ENCODE measurements at places on chromosomes 3 and 15.

DNA sequence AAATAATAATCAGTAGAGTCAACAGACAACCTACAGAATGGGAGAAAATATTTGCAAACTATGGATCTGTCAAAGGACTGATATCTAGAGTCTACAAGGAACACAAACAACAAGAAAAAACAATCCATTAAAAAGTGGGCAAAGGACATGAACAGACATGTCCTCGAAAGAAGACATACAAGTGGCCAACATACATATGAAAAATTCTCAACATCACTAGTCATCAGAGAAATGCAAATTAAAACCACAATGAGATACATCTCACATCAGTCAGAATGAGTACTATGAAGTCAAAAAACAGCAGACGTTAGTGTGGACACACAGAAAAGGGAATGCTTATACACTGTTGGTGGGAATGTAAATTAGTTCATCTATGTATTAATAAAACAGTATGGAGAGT is 33.7 kb downstream of the SLC2A2 start:
- no peak for DNase-seq

GRCh38 chr3:105518806-105519418 is 152.2 kb downstream of the ALCAM start:
- DNase-seq, result peak; percentile 72

DNA sequence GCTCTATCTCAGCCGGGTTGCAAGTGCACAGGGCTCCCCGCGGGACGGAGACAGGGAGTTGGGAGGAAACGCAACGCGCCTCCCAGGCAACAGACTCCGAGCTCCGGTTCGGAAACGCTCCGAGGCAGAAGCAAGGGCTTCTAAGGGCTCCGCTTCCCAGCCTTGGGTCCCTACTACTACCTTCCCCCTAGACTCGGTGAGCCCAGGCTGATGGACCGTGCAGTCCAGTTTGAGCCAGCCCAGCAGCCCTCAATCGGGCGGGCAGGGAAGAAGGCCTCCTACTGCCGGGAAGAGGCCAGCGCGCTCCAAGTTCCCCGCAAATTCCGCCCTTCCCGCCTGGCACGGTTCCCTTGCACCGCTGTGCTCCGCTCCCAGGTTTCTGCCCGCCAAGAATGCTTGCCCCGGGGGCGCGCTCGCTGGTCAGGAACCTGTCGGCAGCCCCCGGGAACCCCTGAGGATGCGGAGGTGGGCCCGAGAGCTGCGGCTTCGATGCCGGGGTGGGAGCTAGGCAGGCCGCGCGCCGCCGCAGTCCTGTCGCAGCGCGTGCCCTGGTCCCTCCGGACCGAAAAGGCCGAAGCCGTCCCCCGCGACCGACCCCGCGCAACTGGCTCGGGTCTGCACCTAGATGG is 728 bp downstream of the TRANK1 start:
- DNase-seq, result peak; percentile 37

DNA sequence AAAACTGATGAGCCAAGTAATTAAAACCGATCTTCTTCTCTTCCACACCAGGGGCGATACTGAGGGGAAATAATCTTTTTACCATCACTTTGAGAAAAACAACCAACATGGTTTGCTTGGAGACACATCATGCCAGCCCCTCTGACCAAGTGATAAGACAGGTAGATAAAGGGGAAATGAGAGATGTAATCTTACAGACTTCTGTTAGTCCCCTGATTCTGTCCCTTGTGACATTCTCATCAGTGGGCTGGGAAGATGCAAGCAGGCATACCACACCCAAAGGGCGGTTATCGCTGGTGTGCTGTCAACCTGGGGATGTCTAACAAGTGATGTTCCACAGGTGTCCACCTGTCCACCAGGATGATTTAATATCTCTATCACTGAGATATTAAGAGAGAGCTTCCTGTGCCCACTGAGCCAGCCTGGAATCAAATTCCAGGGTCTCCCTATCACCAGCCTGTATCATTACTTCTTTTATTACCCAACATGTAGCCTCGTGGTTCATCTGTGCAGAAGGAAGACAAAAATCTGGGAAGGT is 315.0 kb downstream of the FOXP1 start:
- no peak for DNase-seq

- DNase-seq, result no peak
Observed at GRCh38 chr3:43505351-43505750, 116.5 kb downstream of the ANO10 start.

DNA sequence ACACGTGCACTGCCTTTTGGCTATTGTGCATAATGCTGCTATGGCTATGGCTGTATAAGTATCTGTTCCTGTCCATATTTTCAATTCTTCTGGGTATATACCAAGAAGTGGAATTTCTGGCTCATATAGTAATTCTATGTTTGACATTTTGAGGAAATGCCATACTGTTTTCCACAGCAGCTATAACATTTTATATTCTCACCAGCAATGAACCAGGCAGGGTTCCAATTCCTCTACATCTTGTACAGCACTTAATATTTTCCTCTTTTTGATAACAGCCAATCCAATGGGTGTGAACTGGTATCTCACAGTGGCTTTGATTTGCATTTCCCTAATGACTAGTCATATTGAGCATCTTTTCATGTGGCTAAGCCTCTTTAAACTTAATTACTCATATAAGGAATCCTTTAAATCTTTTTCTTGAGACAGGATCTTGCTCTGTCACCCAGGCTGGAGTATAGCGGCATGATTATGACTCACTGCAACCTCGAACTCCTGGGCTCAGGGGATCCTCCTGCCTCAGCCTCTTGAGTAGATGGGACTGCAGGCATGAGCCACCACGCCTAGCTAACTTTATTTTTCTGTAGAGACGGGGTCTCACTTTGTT is 38.1 kb upstream of the IGDCC4 start:
- no peak for DNase-seq

All from NCI-H2029 treated with DMSO at 0.1 percent for 48 hours (cell line).